A375 (cell line): ENCODE measurements at places on chromosomes 3 and 15. TPM values are rescaled to one million over a fixed set of nuclear protein-coding genes. Genes with fewer than 3 reads are reported as not detected.

DNAH12 gene
- under 0.01 TPM in 1 of 2 replicates, not detected in the other for total RNA-seq

SNX22 gene
- 0.88 and 1.9 TPM in 2 replicates for total RNA-seq

TRIP4 gene
- 6.9 and 7.5 TPM in 2 replicates for total RNA-seq

CHRNA3 gene
- not detected in 2 replicates for total RNA-seq

NANOGP8 gene
- 0.64 TPM in 1 of 2 replicates, not detected in the other for total RNA-seq

P3H2 gene
- 4.3 and 10.6 TPM in 2 replicates for total RNA-seq

GOLGA6L2 gene
- not detected in 2 replicates for total RNA-seq

GOLGA6B gene
- total RNA-seq, result 0.15 TPM in 1 of 2 replicates, not detected in the other

PLXNA1 gene
- 23.2 and 24.7 TPM in 2 replicates for total RNA-seq

TM4SF1 gene
- total RNA-seq, result 147 and 154 TPM in 2 replicates

FSIP1 gene
- 1.6 and 2.6 TPM in 2 replicates for total RNA-seq
